ENCODE measurements at places on chromosomes 13 and 19.

- DNase-seq, result no peak
Measured at GRCh38 chr13:99056381-99057014, 78.6 kb upstream of the DOCK9 start.

GRCh38 chr13:27728271-27728670 is 64.0 kb upstream of the GSX1 start:
- DNase-seq, result no peak

DNA sequence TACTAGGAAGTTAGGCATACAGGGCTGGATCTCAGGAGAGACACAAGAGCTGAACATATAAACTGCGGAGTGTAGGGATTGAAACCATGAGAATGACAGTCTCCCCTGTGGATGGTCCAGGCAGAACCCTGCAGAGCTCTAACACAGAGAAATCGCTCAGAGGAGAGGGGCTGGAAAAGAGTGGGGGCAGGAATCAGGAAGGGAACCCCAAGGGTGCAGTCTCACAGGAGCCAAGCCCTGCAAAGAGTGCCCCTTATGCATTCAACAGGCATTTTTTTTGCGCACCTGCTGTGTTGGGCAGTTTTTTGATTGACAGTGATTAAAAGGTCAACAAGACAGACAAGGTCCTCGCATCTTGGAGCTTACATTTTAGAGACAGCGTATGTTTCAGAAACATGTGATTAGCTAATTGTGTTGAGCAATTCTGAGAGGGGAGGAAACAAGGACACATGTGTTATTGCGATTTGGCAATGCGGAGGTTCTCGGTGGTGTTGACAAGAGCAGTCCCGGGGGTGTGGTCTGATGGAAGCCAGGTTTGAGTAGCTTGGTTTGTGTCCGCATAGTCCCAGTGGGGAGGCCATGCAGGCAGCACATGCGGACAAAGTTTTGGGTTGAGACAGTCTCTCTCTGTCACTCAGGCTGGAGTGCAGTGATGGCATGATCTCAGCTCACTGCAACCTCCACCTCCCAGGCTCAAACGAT is 182.6 kb upstream of the IRS2 start:
- no peak for DNase-seq

DNA sequence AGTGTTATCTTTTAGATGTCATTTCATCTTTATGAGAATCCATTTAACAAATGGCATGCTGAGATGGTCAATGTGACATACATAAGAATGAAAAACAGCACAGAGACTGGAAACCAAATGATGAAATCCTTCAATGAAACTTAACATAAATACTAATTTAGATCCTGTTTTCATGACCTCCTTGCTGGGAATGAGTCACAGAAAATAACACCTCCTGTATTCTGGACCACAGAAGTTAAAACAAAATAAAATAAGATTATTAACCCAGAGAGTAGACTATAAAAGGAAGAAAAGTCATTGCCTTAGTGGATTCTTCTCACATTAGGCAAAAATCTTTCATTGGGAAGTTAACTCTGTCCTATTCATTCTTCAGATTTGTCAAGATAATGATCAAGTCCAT is 1.6 kb downstream of the DIAPH3 start:
- no peak for DNase-seq

DNA sequence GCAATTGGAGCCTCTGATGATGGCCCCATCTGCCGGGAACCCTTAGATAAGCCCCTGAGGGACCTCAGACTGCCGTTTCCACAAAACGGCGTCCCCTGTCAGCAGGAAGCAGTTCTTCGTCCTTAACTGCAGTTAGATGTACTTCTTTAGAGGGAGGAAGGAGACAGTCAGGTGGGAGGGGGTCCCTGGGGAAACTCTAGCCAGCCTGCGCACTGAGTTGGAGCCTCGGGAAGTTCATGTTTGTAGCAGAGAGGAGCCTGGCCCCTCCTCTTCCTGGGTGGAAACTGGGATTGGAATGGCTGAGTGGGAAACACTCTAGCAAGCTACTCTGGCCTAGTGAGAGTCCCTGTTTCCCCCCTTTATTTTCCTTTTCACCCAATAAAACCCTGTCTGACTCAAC is 612.4 kb downstream of the PCDH9 start:
- DNase-seq, result no peak

- DNase-seq, result no peak
Measured at GRCh38 chr13:34862716-34863115, 79.4 kb upstream of the NBEA start.

DNA sequence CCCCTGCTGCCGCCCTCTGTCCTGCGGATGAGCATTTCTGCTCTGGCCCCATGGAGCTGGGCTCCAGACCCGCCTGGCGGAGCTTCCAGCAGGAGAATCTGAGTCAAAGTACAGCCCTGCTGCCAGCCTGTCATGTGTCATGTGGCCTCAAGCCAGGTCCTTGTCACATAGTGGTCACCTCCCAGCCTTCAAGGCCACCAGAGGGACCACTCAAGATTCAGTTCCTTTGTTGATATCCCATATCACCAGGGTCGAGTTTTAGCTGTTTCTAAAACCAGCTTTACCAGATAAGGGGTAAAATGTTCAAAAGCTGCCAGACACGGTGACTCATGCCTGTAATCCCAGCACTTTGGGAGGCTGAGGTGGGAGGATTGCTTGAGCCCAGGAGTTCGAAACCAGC is 13.4 kb downstream of the THOP1 start:
- DNase-seq, result no peak

GRCh38 chr13:73303851-73304250 is 245.0 kb downstream of the KLF5 start:
- DNase-seq, result no peak

- DNase-seq, result no peak
Measured at GRCh38 chr19:19382118-19382517, 23.4 kb upstream of the GATAD2A start.

- DNase-seq, result no peak
Measured at GRCh38 chr13:59790626-59791025, 373.1 kb downstream of the DIAPH3 start.

Data from CD4-positive, alpha-beta T cell treated with Interleukin-1 beta for 1 hour (primary cell).